GM18507 (cell line): ENCODE measurements at places on chromosomes 3 and 15.

DNA sequence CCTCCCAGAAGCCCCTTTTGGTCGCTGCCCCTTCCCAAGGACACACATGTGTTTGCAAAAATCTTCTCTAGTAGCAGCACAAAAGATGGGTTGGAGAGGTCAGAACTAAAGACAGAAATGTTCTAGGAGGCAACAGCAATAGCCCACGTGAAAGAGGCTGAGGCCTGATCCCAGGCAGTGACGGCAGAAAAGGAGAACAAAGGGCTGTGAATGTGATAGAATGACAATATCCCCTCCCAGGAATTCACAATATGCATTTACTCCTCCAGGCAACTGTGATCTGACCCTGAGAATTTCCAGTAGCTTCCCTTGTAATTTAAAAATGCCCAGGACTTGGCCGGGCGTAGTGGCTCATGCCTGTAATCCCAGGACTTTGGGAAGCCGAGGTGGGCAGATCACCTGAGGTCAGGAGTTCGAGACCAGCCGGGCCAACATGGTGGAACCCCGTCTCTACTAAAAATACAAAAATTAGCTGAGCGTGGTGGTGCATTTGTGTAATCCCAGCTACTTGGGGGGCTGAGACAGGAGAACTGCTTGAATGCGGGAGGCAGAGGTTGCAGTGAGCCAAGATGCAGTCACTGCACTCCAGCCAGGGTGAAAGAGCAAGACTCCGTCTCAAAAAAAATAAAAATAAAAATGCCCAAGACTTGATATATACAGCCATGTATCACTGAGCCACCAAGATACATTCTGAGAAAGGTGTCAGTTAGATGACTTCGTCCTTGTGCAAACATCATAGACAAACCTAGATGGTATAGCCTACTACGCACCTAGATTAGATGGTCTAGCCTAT lies 43.6 kb upstream of the PIAS1 start:
- DNase-seq = no peak

DNA sequence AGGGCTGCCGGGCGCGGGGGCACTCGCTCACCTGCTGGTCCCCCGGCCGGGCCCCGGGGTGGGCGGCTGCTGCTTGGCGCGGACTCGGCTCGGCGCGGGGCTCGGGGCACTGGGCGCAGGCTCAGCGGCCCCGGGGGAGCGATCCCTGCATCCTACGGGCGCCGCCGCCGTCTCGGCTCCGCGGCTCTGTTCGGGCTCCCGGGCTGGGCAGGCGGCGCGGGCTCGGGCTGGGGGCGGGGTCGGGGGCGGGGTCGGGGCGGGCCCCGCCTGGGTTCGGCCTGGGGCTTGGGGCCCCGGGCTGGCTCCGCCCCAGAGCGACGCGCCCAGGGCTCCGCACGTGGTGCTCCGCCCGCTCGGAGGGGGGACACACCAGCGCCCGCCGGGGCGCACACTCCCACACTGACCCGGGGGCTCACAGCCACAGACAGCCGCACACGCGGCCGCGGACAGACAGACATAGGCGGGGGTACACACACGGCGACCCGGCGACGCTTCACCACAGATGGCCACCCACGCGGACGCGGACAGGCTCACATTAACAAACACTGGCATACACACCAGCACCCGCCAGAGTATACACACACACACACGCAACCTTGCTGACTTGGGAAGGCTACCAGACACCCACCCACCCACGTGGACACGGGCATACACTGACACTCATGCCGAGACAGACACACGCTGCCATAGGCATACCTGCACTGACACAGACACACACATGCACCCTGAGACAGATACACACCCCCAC lies at the start of gene SCN5A:
SCN5A (minus strand) TSS at position 188 of the 748 bp plus-strand sequence. CDS start 16,380 bp downstream, outside the sequence.
- no peak for DNase-seq

DNA sequence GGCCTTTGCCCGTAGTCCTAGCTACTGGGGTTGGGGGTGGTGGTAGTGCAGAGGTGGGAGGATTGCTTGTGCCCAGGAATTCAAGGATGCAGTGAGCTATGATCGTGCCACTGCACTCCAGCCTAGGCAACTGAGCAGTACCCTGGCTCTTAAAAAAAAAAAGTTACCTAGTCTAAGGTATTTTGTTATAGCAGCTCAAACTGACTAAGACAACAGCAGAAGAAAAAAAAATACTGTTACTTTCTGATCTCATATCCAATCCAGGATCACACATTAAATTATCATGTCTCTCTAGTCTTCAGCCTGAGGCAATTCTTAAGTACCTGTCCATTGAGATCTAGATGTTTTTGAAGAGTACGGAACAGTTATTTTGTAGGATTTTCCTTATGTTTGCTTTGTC lies 39.8 kb downstream of the PDE8A start:
- no peak for DNase-seq

DNA sequence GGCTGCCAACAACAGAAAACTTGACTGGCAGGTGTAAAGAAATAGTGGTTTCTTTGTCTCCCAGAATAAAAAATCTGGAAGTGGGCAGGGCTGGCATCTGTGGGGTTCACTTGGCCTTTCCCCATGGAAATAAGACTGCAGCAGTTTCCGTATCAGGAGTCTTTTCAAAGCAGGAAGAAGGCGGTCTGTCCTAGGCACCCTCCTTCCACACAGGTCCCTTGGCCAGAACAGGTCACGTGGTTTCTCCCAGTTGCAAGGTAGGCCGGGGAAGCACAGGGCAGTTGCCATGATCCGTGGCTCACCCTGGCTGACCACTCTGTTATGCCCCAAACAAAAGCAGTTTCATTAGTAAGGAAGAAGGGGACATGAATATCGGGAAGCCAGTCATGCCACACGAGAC lies 45.4 kb downstream of the ZDHHC19 start:
- DNase-seq = no peak

DNA sequence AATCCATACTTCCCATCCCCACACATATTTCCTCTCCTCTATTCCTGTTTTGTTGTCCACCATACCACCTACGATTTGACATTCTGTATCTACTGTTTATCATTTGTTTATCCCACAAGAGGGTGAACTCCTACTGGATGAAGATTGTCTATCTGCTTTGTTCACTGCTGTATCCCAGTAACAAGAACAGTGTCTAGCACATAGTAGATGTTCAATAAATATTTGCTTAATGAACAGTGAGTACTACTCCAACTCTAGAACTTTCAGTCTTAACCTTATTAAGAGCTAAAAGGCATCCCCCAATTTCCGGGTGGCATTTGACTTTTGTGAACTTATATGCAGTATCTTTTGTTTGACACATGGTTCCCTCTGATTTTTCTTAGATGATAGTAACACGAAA lies 1.3 kb downstream of the PYGO1 start:
- DNase-seq = no peak

- no peak for DNase-seq
Measured at GRCh38 chr15:94322141-94322540, 90.8 kb downstream of the MCTP2 start.

GRCh38 chr15:85906640-85907039 lies 111.9 kb upstream of the KLHL25 start:
- no peak for DNase-seq

- no peak for DNase-seq
Measured at GRCh38 chr15:98823012-98823458, 174.7 kb downstream of the IGF1R start.

- DNase-seq = no peak
Measured at GRCh38 chr15:59111251-59111650, 6.3 kb downstream of the CCNB2 start.

- no peak for DNase-seq
Measured at GRCh38 chr15:25846377-25846776, 16.8 kb downstream of the ATP10A start.

- no peak for DNase-seq
Measured at GRCh38 chr3:65338571-65338970, 650.8 kb upstream of the ADAMTS9 start.

- DNase-seq = no peak
Measured at GRCh38 chr3:55588146-55588765, 101.2 kb upstream of the WNT5A start.

GRCh38 chr3:168574455-168575158 lies 478.9 kb upstream of the GOLIM4 start:
- DNase-seq = no peak

DNA sequence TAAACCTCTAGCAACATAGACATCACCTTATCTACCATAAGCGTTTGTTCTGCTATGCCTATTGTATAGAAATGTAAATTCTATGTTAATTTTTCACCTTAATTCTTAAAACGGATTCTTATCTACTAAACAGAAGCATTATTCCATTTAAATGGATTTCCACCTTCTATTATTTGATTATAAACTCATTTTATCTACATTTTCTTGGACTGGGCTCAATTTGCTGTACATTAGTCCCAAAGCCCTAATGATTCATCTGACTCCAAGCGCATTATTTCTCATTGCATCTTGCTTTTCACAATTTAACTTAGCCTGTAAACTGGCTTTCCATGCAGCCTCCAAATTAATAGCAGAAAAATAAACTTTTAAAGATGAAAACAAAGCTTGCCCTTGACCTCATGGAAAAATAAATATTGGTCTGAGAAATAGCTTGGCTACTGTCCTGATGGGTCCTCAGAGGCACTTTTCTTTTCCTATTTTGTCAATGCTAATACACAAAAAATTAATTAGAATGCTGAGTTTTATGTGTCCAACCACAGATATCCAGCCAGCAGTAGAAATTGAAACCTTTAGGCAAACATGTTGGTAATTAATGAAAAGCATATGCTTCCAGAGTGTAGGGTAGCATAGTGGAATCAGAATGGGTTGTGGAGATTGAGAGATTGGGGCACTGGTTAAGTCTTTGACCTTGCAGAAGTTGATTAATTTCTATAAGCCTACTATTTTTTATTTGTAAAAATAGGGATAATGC lies 81.4 kb upstream of the CFAP20DC start:
- DNase-seq = no peak

DNA sequence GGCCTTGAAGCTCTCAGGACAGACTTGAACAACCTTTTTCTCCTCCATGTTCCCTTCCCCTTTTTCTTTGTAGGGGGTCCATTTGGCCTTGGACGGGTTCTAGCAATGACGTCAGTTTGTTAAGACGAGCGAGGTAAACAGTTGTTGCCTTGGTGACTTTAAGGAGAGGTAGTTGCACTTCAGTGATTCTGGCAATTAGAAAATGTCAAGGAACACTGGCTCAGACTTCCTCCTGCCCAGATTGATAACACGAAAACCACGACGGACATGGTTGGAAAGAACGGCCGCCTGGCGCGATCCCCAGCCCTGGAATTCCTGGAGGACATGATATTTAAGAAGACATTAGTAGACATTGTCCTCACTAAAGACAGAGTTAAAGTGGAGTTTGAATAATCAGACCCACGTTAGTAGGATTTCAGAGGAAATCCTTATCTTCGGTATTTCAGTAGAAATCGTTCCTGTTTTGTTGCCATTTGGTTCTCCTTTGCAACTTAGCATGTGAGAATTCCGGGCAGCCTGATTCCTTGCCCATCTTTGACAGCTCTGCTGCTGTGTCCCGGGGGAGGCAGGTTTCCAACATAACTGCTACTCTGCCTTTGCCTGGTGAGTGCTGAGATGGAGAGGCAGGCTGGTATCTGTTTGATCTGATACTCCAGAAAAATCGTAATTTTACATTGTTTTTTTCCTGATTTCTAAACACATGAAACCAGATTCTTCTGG lies 87.3 kb downstream of the ST6GAL1 start:
- no peak for DNase-seq

DNA sequence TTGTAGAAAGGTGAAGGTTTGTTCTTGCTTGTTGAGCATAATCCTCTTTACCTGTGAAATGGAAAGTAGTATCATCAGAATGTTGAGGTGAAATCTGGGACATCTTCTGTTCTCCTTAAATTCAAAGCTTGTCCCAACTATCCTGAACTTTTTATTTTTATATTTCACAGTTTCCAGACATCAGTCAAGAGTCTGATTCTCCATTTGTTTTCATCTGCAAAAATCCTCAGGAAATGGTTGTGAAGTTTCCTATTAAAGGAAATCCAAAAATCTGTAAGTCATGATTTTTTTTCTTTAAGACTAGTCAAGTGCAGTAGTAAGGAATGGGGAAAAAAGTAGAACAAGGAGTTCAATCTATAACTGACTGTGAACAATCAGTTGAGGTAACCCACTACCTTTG lies 15.5 kb upstream of the ZNF609 start:
- no peak for DNase-seq

GRCh38 chr3:178823150-178823549 lies 248.5 kb downstream of the ZMAT3 start:
- no peak for DNase-seq

- DNase-seq = no peak
Measured at GRCh38 chr3:9301091-9301490, 51.6 kb upstream of the SRGAP3 start.

- no peak for DNase-seq
Measured at GRCh38 chr3:97763586-97764406, 762 bp upstream of the ARL6 start.

- DNase-seq = no peak
Measured at GRCh38 chr3:123459862-123460261, 11.0 kb upstream of the ADCY5 start.

DNA sequence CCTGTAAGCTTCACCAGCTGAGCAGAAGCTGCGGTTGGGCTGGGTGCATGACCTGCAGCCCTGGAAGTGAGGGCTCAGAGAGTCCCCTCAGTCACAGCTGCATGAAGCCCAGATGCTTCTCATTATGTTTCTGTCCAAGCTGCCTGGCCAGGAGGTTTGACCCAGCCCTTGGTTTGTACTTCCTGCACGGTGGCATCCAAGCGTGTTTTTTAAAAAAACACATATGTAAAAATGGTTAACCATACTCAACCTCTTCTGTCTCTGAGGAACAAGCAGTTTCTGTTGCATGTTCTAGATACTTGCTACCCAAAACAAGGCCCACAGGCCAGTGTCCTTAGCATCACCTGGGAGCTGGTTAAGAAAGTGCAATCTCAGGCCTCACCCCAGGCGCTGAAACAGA lies 76.0 kb upstream of the ATP10A start:
- no peak for DNase-seq
